ENCODE measurements at places on chromosomes 6 and 20.
A peak's percentile ranks its signal among the peaks of the same experiment; 100 is the strongest.

- peaks cover 5% of the 10 kb centered on the region for H3K27me3 ChIP-seq
- H3K36me3 ChIP-seq: no peaks in the 10 kb centered on the region
- DNase-seq: no peak
- H3K27ac ChIP-seq: no peak overlapping the region
- H3K4me1 ChIP-seq: peaks cover 3% of the 10 kb centered on the region
- no peak overlapping the region for H3K4me3 ChIP-seq
Observed at GRCh38 chr20:23116311-23117089, 30.4 kb upstream of the CD93 start.

GRCh38 chr6:158384671-158385110, 72.4 kb downstream of the TULP4 start:
- no peak for DNase-seq
- no peak overlapping the region for H3K27ac ChIP-seq
- no peak overlapping the region for H3K4me3 ChIP-seq
- no peaks in the 10 kb centered on the region for H3K27me3 ChIP-seq

DNA sequence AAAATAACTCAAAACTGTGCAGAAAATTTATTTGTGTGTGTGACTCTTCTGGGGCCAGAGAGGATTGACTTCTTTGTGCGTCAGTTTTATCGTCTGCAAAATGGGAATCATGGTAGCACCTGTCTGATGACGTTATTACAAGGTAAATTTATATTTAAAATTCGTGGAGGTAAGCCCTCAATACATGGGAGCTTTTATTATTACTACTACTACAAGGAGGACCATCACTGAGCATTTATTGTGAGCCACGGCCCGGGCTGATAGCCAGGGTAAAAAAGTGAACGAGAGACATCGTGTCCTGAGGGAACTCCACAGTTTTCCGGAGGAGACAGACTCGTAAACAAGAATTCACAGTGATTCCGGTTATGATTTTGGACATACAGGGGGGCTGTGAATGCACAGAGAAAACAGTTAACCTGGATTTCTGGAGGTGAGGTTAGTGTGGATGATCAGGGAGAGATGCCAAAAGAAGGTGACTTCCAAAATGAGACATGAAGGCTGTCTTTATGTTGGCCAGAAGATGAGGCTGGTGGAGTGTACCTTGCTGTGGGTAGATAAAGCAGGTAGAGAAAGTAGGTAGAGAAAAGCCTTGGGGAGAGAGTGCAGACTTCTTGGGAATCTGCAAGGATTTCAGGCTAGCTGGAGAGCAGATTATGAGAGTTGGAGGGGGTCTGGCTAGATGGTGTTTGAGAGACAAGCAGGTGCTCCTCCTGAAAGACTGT, 10.6 kb upstream of the SERINC3 start:
- H3K27ac ChIP-seq: no peak overlapping the region
- H3K4me1 ChIP-seq: peaks cover 2% of the 10 kb centered on the region
- peaks cover 7% of the 10 kb centered on the region for H3K27me3 ChIP-seq
- no peaks in the 10 kb centered on the region for H3K36me3 ChIP-seq
- no peak for DNase-seq

- peaks cover 5% of the 10 kb centered on the region for H3K27me3 ChIP-seq
- no peak overlapping the region for H3K4me3 ChIP-seq
- no peaks in the 10 kb centered on the region for H3K4me1 ChIP-seq
Observed at GRCh38 chr6:139649732-139650131, 275.3 kb upstream of the CITED2 start.

DNA sequence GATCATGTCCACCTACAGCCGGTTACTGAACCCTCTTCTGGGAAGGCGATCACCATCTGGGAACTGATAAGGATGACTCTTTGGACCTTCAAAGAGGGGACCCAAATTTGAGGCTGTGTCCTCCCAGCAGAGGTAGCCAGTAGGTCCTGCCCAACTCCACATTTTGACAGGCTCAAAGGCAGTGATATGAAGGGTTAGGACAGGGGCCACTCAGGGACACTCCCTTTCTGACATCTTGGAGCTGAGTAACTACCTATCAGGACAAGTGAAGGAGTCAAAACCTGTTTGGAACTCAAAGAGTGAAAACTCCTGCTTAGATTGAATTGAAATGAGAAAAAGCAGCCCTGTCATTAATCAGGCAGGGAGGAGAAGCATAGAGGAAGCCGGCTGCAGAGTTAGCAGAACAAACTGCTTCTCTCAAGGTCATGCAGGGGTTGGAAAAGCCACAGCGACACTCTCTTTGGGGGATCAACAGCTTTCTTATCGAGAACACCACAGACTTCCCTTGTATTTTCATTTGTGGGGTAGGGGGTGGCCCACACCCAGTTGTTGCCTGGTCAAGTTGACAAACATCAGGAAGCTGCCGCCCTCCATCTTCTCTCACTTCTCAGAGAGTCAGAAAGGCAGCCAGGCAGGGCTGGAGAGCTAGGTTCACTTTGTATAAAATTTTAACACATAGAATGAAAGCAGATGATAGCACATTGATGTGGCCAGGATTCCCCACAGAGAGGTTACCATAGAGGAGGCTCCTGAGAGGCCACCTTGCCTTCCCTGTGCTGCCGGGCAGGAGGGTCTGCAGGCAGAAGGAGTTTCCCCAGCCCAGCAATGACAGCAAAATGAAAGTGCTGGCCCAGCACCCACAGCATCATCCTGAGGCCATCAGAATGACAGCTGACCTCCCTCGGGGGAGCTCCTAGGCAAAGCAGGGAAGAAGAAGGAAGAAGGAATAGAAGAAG, 47.6 kb downstream of the AGPAT4 start:
- H3K27ac ChIP-seq: peak overlapping the region; percentile 87
- H3K36me3 ChIP-seq: peaks cover 21% of the 10 kb centered on the region
- peak; percentile 39 for DNase-seq
- H3K4me3 ChIP-seq: peak overlapping the region; percentile 19
- H3K27me3 ChIP-seq: no peaks in the 10 kb centered on the region
- peaks cover 55% of the 10 kb centered on the region for H3K4me1 ChIP-seq

GRCh38 chr6:162408826-162409535, 318.6 kb downstream of the PRKN start:
- H3K27ac ChIP-seq: no peak overlapping the region
- no peak overlapping the region for H3K4me3 ChIP-seq
- DNase-seq: no peak
- no peaks in the 10 kb centered on the region for H3K27me3 ChIP-seq
- no peaks in the 10 kb centered on the region for H3K4me1 ChIP-seq

GRCh38 chr20:3218307-3218988, 9.2 kb downstream of the ITPA start:
- no peak overlapping the region for H3K4me3 ChIP-seq
- peaks cover 4% of the 10 kb centered on the region for H3K4me1 ChIP-seq
- peak; percentile 60 for DNase-seq

DNA sequence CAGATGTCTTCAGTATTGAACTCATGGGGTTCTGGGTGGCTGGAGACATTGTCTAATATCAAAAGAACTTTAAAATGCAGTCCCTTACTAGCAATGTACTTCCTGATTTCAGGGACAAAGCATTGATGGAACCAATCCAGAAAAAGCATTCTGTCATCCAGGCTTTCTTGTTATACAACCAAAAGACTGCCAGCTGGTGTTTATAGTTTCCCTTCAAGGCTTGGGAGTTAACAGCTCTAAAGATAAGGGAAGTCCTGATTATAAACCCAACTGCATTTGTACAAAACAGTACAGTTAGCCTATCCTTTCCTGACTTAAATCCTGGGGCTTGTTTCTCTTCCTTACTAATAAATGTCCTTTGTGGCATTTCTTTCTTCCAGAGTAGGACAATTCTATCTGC, 160.0 kb downstream of the COL21A1 start:
- H3K36me3 ChIP-seq: no peaks in the 10 kb centered on the region
- DNase-seq: no peak
- H3K27ac ChIP-seq: no peak overlapping the region
- no peak overlapping the region for H3K4me3 ChIP-seq
- no peaks in the 10 kb centered on the region for H3K4me1 ChIP-seq

- no peak overlapping the region for H3K27ac ChIP-seq
- peaks cover 2% of the 10 kb centered on the region for H3K27me3 ChIP-seq
- no peak for DNase-seq
- H3K4me3 ChIP-seq: no peak overlapping the region
- peaks cover 12% of the 10 kb centered on the region for H3K4me1 ChIP-seq
Observed at GRCh38 chr6:104640150-104640700, 219.5 kb downstream of the HACE1 start.

DNA sequence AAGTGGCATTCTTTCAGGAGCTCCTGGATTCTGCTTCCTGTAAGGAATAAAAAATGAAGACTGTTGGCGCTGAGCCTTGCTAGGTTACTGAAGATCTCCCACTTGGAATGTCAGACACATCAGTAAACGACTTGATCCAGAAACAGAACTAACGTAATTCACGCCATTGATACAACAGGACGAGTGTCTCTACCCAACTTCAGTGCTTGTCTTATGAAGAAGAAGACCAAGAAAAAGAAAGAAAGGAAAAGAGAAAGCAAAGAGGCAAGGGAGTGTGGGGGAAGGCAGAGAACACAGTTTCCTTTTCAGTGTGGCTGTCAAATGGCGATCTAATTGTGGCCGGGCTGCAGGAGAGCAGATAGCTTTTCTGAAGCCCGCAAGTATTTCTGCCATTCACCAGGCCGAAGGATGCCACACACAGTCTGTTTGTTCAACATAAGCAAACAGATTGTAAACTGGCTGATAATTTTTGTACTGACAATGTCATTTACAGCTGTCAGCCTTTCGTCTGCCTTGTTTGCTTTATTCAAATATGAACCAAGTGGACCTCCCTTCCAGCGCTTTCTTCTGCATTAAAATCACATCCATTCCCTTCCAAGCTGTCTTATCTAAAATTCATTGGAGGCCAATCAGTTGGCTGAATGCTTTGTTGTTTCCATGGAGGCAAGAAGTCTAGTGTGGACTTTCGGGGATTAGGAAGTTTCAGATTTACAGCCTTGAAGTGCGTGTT, 180.6 kb downstream of the FOXA2 start:
- H3K27me3 ChIP-seq: peaks cover 7% of the 10 kb centered on the region
- no peaks in the 10 kb centered on the region for H3K4me1 ChIP-seq
- peak overlapping the region; percentile 51 for H3K4me3 ChIP-seq
- no peak overlapping the region for H3K27ac ChIP-seq
- no peak for DNase-seq

DNA sequence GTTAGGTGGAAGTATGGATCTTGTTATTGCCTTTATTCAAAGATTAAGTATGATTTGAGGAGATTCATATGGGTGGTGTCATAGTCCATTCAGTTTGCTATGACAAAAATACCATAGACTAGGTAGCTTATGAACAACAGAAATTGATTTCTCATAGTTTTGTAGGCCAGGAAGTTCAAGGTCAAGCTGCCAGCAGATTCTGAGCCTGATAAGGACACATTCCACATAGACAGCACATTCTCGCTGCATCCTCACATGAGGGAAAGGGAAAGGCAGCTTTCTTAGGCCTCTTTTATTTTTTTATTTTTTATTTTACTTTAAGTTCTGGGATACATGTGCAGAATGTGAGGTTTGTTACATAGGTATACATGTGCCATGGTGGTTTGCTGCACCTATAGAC, 27.7 kb downstream of the ME1 start:
- H3K36me3 ChIP-seq: no peaks in the 10 kb centered on the region
- H3K27ac ChIP-seq: no peak overlapping the region
- H3K27me3 ChIP-seq: no peaks in the 10 kb centered on the region
- no peaks in the 10 kb centered on the region for H3K4me1 ChIP-seq
- no peak for DNase-seq

DNA sequence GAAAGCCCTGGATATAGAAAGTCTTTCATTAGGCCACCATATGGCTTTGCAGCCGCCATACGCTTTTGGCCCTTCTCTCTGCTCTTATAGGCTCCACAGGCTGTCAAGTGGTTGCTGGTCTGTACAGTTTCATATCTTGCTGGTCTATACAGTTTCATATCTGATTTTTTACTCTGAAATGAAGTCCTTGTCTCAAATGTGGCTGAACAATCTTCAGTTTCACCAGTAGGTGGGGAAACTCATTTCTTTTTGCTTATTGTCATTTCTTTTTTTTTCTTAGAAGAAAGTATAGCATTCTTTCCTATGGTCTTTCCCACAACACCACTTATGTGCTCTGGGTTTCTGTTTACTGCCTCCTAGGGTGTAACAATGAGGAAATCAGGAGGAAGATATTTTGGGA, 771.4 kb upstream of the MMS22L start:
- DNase-seq: no peak
- no peaks in the 10 kb centered on the region for H3K36me3 ChIP-seq
- H3K27ac ChIP-seq: no peak overlapping the region
- H3K4me1 ChIP-seq: no peaks in the 10 kb centered on the region
- no peaks in the 10 kb centered on the region for H3K27me3 ChIP-seq

GRCh38 chr6:9553002-9553401, 861.9 kb downstream of the TFAP2A start:
- H3K27me3 ChIP-seq: no peaks in the 10 kb centered on the region
- no peak overlapping the region for H3K4me3 ChIP-seq
- H3K4me1 ChIP-seq: no peaks in the 10 kb centered on the region

- no peaks in the 10 kb centered on the region for H3K36me3 ChIP-seq
- no peak for DNase-seq
- H3K4me3 ChIP-seq: no peak overlapping the region
- no peak overlapping the region for H3K27ac ChIP-seq
Observed at GRCh38 chr6:10451828-10452509, 37.1 kb upstream of the TFAP2A start.

DNA sequence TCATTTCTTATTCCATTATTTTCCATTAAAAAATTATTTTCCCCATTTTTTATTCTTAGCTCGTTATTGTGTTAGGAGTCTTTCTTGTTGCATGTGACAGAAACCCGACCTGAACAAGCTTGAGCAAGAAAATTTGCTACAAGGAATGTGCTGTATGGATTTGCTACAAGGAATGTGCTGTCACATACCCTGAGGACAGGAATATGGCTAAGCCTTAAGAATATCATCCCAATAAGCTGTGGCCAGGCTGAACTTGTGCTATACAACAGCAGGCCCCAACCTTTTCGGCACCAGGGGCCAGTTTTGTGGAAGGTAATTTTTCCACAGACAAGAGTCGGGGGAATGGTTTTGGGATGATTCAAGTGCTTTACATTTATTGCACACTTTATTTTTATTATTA, 114.0 kb downstream of the TRMT11 start:
- no peak overlapping the region for H3K27ac ChIP-seq
- DNase-seq: no peak
- H3K27me3 ChIP-seq: no peaks in the 10 kb centered on the region
- H3K36me3 ChIP-seq: no peaks in the 10 kb centered on the region
- H3K4me3 ChIP-seq: no peak overlapping the region
- no peaks in the 10 kb centered on the region for H3K4me1 ChIP-seq

GRCh38 chr20:50525681-50526080, 15.5 kb downstream of the PTPN1 start:
- DNase-seq: no peak
- H3K4me3 ChIP-seq: no peak overlapping the region
- no peaks in the 10 kb centered on the region for H3K27me3 ChIP-seq
- no peak overlapping the region for H3K27ac ChIP-seq
- H3K4me1 ChIP-seq: peaks cover 36% of the 10 kb centered on the region
- peaks cover 35% of the 10 kb centered on the region for H3K36me3 ChIP-seq

- no peak overlapping the region for H3K27ac ChIP-seq
- no peak overlapping the region for H3K4me3 ChIP-seq
- H3K27me3 ChIP-seq: peaks cover 23% of the 10 kb centered on the region
- H3K4me1 ChIP-seq: peaks cover 27% of the 10 kb centered on the region
- no peaks in the 10 kb centered on the region for H3K36me3 ChIP-seq
- DNase-seq: no peak
Observed at GRCh38 chr6:6713657-6714056, 125.1 kb downstream of the LY86 start.

GRCh38 chr6:147869201-147869600, 360.7 kb downstream of the SAMD5 start:
- H3K36me3 ChIP-seq: no peaks in the 10 kb centered on the region
- no peak for DNase-seq
- no peaks in the 10 kb centered on the region for H3K4me1 ChIP-seq
- no peaks in the 10 kb centered on the region for H3K27me3 ChIP-seq
- H3K4me3 ChIP-seq: no peak overlapping the region
